ENCODE measurements at places on chromosomes 16 and 17.

DNA sequence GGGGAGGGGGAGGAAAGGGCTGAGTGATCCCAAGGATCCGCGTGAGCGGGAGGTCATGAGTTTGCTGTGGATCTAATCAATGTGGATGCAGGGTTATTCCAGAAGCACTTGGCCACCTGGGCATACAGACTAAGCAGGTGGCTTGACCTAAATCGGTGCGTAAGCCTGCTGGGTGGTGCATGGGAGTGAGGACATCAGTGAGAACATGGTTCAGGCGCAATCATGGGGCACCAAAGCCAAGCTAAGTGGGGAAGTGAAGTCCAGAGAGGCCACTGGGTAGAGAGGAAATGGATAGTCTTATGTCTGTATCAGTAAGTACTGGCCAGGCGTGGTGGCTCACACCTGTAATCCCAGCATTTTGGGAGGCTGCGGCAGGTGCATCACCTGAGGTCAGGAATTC lies 18.9 kb upstream of the MFSD6L start:
- DNase-seq = no peak

DNA sequence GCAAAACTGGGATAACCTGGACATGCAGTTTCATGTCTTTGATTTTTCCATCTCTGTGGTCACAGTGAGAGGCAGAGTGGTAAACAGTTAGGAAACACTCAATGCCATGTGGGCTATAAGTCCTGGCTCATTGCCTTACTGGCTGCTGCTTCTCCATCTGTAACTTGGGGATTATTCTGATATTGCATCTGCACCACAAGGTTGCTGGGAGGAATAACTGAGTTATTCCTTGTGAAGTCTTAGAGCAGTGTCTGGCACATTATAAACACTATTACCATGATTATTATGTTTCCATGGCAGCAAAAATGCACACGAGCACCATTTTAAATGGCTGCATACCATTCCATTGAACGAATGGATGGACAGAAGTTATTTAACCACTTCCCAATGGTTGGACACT lies 111.7 kb upstream of the CDH5 start:
- no peak for DNase-seq

DNA sequence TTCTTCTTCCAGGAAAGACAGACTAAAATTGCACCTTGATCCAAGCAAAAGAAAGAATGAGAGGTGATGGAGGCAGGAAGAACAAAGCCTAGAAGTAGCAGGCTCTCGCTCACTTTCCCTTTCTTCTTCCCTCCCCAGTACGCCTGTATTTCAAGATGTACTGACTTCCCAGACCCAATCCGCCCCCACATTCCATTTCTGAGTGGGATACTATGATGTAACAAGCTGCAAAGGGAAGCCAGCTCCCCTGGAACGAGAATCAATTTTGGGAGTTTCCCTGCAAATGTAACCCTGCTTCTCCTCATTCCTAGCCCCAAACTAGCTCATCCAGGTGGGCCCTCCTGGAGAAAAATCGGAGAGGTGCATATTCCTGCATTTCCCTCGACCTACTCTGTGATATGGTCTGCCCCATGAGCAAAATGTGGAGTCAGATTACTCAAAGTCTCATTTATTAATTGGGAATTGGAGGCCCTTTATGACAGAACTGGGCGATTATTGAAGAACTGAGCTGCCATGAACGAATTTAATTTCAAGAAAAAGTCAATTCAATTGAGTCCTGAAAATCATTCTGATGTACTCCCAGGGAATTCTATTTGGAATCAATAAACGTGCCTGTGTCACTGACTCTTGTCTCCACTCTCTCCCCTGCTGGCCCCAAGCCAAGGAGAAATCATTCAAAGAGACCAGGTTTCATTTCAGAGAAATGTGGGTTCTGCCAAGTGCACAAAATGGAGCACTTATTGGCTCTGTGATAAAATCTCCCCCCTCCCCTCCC lies 398.9 kb downstream of the SHISA9 start:
- no peak for DNase-seq

DNA sequence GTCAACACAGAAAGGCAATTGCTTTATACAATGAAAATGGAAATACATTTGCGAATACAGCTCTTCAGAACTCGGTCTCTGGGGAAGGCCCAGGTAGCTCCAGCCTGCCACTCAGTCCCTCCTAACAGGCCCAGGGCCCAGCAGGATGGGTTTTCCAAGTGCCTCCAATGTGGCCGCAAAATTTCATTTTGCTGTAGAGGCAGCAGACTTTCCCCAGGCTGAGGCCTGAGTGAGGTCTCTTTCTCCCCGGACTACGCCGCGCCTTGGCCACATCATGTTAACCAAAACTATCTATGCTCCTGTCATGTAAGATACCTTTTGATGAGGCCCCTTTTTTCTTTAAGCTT lies 606.0 kb upstream of the SALL1 start:
- DNase-seq = no peak

DNA sequence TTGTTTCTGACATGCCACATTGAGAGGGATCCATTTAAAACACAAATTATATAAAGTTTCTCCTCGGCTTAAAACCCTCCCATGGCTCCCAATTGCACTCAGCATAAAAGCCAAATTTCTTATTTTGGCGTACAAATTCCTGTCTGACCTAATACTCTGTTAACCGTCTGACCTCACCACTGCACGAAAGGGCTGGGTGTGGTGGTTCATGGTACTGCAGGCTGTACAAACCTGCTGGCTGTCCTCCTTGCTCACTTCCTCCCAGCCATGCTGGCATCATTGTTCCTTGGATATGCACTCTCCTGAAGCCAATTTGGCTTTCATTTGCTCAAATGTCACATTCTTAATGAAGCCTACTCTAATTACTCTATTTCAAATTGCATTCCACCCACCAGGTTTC lies 301.6 kb upstream of the C16orf82 start:
- no peak for DNase-seq

DNA sequence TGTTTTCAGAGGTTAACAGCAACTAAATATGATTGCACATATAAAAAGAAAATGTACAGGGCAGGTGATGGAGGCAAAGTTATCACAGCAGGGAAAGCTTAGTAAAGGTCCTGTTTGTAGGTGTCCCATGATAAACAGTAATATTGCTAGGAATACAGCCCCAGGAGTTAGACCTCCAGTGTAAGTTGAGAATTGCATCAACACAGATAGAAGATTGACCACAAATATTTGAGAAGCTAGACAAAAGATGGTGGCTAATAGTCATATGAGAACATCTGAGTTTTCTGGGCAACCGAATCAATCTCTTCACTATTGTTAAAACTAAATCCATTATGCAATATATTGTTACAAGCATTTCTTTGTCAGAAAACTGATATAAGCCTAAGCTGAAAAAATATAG lies 152.6 kb downstream of the CDH11 start:
- no peak for DNase-seq

DNA sequence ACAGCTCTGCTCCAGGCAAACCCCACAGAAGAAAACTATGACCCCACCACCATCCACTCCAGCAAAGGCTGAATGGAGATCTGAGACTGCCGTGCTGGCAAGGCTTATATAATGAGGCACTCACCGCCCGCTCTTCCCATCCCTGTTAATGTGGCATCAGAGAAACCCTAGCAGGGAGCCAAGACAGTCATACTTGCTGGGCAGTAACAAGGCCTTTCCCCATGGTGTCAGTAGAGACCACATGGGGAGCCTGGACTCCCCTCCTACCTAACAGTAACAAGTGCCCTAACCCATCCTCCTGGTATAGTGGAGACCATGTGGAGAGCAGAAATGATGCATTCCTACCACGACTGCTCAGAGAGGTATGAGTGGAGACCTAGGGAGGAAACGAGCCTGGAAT lies 235.2 kb downstream of the C16orf78 start:
- no peak for DNase-seq

DNA sequence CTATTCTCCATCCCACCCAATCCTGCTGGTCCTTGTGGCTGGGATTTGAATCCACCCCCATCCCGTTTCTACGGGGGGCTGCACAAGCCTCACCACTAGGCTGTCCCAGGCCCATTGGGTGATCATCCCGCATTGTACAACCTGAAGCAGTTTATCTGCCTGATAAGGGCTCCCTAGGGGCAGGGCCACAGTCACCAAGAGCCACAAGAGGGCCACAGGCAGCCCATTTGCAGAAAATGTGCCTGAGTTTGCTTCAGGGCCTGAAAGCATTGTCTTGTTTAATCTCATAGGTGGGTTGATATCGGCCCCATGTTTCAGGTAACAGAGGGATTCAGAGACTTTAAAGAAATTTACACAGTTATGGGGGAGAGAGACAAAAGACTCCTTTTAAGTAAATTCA lies 245.0 kb downstream of the CPPED1 start:
- DNase-seq = no peak

GRCh38 chr17:55161935-55162555 lies 102.7 kb upstream of the HLF start:
- DNase-seq = peak; percentile 78

GRCh38 chr16:50482271-50482670 lies 65.9 kb upstream of the NKD1 start:
- no peak for DNase-seq

DNA sequence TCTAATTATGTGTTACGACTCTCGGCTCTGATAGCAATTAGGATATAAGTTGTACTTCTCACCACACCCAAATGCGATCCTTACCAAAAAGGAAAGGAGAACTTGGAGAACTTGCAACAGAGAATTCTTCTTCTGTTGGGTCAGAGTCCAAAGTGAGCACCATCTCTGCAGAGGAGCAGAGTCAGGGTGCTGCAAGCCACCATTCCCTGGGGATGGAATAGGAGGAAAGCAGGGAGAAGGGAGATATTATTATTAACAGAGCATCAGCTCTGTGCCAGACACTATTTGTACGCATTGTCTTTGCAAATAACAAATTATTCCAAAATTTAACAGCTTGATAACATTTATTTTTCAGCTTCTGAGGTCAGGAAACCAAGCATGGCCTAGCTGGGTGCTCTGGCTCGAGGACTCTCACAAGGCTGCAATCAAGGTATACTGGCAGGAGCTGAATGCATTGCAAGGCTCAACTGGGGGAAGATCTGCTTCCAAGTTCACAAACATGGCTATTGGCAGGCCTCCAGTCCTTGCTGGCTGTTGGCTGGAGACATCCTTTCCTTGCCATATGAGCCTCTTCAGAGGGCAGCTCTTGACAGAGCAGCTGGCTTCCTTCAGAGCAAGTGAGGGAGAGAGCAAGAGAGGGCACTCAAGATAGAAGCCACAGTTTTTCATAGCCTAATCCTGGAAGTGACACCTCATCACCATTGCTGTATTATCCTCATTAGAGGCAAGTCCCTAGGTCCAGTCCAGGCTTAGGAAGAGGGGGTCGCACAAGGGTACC lies 296.2 kb upstream of the CDH5 start:
- no peak for DNase-seq

GRCh38 chr17:48593840-48594537 lies 410 bp upstream of the HOXB5 start:
- no peak for DNase-seq

GRCh38 chr16:6374821-6375220 lies 957.8 kb upstream of the RBFOX1 start:
- no peak for DNase-seq

- no peak for DNase-seq
Measured at GRCh38 chr16:67713647-67714273, 5.4 kb downstream of the GFOD2 start.

- no peak for DNase-seq
Measured at GRCh38 chr16:1626776-1627175, 14.6 kb downstream of the CRAMP1 start.

DNA sequence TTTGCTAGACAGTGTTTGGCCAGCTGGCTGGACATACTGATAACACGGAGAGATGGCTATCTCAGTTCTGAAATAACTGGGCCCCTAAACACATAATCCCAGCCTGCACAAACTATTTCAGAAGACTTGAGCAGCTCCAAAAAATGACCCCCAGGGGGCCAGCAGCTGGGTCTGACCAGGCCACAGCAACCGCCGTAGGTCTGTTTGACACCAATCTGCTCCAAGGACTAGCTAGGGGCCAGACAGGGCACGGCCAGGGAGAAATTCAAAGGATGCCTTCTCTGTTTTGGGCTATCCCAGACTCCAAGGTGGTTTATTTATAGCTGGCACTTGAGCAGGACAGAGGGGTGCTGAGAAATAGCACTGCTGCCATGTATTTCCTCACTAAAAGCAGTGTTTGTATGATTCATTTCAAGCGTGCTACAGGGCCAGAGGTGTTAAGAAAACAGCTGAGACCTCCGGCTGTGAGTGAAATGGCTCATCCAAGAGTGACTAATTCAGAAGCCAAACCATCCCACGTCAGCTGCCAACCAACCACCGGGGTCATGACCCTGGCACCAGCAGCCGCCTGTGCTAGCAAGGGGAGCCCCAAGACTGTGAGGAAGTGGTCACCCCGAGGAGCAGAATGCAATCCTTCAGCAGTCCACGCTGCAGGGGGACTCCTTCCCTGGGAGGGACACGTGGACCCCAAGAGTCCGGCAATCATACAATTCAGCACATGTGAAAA lies 5.7 kb downstream of the GGA2 start:
- DNase-seq = peak; percentile 49

GRCh38 chr17:58047376-58048150 lies 35.7 kb upstream of the DYNLL2 start:
- no peak for DNase-seq

DNA sequence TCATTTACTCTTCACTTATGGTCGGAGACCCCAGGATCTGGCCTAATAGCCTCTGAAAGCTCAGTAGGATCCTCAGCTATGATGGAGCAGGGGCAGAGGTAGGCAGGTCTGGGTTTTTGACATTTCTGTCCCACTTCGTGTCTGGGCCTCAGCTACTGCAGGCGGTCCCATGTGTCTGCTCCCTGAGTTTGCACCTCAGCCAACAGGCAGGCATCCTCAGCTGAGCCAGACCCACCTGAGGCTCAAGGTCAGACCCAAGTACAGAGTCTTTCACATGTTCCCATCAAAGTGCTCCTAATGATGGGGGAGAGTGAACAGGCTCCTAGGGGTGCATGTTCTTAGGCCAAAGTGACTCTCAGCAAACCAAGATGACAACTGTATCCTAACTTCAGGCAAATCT lies 2.9 kb upstream of the RASL10B start:
- DNase-seq = no peak

GRCh38 chr16:68077866-68078700 lies 7.1 kb upstream of the NFATC3 start:
- no peak for DNase-seq

Measured in BJ (cell line).